ENCODE measurements at places on chromosomes 7 and 10.

DNA sequence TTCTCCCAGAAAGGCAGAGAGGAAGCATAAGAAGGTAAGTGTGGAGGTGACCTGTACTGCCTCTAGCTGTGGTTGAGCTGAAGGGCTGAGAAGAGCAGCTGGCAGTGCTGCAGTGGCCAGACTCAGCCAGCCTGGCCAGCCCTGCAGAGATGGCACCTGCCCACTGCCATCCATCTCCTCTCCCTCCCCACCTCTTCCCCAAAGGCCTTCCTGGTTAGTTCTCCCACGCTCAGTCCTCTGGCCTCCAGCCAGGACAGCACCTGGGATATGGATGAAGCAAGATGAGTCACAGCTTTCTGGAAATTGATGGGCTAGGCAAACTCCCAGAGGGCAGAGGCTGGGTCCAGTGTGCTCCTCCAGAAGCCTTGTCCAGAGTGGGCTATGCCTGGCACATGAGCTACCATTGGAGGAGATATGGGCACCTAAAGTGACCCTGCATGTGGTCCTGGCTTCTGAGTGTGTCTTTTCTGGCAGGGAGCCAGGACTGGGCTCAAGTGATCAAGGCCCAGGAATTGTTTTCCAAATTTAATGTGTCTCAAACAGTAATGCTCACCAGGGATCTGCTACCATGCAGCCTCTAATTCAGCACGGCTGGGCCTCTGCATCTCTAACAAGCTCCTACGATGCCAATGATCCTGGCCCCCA lies 81.0 kb upstream of the CACUL1 start:
- no peak for DNase-seq

DNA sequence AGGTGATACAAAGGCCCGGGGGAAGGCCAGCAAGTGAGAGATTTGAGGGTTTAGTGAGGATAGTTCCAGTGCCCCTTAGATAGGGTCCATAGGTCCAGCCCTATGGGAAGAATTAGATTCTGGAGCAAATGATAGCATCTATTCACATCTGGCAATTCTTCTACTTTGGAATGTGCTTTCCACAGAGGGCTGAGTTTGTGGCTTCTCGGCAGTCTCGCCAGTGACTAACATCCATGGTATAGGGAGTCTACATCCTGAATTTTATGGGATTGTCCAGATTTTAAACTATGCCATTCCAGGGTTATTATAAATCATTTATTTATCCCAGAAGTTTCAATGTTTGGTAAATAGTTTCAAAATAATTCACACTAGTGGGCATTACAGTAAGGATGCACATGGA lies 207.3 kb upstream of the ADO start:
- no peak for DNase-seq

GRCh38 chr7:152851326-152851725 lies 91.8 kb downstream of the ACTR3B start:
- no peak for DNase-seq

- DNase-seq = no peak
These were observed 57.8 kb downstream of the ZMIZ1 start for GRCh38 chr10:79126351-79127080.

GRCh38 chr10:72353965-72354355 lies 759 bp downstream of the DNAJB12 start:
- DNase-seq = no peak

GRCh38 chr10:128880159-128880725 lies 586.8 kb upstream of the MGMT start:
- DNase-seq = no peak

DNA sequence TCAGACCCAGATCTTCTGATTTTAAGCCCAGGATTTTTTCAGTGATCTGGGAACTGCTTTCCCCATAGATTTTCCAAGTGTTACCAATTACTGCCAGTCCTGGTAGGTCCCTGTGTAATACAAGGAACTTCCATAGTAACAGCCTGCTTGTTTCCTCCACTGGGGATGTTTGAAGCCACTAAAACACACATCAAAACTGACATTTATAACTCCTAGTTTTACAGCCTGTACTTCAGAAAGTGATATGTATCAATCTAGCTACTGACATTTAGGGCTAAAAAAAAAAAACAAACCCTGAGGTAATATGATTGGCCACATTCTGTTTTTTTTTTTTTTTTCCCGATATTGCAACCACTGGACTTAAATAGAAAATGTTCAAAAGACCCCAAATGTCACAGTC lies 166.9 kb upstream of the SP4 start:
- no peak for DNase-seq

DNA sequence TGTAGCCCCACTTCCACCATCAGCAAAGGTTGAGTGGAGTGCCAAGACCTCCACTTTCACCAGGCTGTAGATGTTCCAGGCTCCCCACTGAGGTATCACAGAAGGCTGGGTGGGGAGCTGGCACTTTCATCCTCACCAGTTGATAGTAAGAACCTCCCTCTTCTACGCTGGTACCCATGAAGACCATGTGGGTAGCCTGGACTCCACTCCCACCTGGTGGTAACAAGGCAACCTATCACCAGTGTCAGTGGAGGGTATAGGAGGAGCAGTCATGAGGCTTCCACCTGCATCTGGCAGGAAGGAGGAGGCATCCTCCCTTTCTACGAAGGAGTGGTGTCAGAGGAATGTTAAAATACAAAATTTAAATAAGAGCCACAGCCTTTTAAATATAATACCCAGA lies 4.4 kb downstream of the SMIM30 start:
- DNase-seq = no peak

- no peak for DNase-seq
These were observed 688.0 kb upstream of the ZWINT start for GRCh38 chr10:57049096-57049495.
